ENCODE measurements at places on chromosomes 7 and 10.

- DNase-seq, result no peak
Measured at GRCh38 chr7:37974711-37975110, 54.3 kb downstream of the EPDR1 start.

- DNase-seq, result no peak
Measured at GRCh38 chr10:117112220-117112619, 25.9 kb downstream of the VAX1 start.

GRCh38 chr7:151148319-151149259, 18.9 kb downstream of the GBX1 start:
- no peak for DNase-seq

- no peak for DNase-seq
Measured at GRCh38 chr7:150514748-150515222, at the start of gene GIMAP7. Gene GIMAP7, plus strand, starts transcription at chr7:150514872. Its CDS starts 5,103 bp downstream, at chr7:150519975.

DNA sequence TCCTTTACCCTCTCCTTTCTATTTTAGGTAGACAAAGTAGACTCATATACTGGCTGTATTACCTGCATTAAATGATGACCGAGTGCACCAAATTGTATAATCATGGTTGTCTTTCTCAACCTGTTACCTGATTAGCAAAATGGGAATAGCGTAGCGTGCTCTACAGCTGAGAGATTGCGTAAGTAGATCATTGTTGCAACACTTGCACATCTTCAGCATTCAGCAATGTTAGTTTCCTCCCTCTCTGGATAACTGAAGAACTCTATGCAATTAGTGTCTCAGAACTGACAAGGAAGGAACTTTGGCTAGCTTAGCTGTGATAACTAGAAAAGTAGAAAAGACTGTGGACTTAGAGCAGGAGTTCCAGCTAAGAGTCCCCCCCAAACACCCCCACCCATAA, 787.4 kb downstream of the PHTF2 start:
- DNase-seq, result no peak

DNA sequence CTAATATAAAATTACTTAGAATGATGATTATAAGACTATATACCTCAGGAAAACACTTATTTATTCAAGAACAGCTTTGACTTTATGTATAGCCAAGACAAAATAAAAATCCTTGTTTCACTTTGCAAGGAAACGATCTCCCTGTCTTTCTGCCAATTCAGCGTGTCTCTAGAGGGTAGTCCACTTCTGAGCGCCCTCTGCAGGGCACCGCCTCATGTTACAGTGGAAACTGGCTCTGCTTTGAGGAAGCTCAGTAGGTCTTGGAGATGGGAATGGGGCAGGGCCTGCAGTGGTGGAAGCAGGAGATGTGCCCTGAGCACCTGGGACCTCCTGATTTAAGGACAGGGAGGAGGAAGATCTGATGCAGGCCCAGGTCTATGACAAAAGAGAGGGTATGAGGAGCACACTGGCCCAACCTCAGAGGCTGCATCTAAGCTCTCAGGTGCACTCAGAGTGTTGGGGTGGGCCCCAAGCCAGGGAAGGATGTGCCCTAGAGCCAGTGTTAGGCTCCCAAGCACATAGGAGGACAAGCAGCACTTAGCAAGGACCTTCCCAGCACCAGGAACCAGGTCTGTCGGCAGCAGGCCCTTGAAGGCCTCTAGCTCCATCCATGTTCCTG, 481.0 kb downstream of the TNS3 start:
- DNase-seq, result no peak

DNA sequence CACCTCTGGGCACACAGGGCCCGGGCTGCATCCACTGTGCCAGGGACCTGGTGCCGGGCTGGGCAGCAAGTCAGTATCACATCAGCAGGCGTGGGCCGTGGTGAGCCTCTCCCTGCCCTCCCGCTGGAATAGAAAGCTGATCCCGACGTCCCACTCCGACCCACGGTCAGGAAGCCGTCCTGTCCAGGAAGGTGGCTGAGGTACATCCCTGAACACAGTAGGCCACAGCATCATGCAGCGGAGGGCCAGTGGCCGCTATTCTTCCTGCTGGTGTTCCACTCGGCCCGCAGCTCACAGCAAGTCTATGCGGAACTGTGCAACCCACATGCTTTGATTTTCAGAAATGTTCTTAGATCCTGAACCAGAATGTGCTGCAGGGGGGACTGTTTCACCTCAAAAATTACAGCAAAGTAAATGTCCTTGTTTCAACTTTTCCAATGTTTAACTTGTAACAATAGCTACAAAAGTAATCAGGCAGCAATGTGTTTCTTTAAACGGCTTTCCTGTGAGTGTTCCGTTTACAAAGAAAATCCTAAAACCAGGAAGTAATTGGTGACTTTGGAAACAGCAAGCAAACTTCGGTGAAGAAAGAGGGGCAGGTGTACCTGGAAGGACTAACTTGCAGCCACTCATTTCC, 676 bp upstream of the GPR146 start:
- no peak for DNase-seq

- DNase-seq, result no peak
Measured at GRCh38 chr10:68079434-68079833, 4.4 kb upstream of the HERC4 start.

GRCh38 chr10:21757185-21757901, 223.3 kb downstream of the MLLT10 start:
- no peak for DNase-seq

GRCh38 chr7:111256391-111256790, 165.5 kb downstream of the LRRN3 start:
- no peak for DNase-seq

- no peak for DNase-seq
Measured at GRCh38 chr7:133582766-133583523, 330.1 kb downstream of the EXOC4 start.

DNA sequence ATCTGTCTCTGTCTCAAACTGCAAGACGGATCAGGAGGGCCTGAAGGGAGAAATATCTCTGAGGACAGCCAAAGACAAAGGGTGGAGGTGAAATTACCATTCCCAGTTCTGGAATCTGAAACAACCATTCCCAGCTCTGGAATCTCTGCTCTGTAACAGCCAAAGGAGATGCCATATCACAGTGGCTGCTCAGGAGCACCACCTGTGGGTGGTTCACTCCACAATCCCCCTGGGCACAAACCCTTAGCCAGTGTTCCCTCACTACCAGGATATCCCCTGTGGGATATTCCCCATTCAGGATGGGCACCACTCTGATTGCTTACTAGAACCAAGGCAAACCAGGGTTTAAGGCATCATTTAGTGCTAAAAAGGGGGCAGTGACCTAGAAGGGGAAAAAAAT, 199.0 kb downstream of the HTR7 start:
- no peak for DNase-seq
